ENCODE measurements at places on chromosomes 7 and 10. TPM values are rescaled to one million over a fixed set of nuclear protein-coding genes. Genes with fewer than 3 reads are reported as not detected.

- no peaks in the 10 kb centered on the region for H3K36me3 ChIP-seq
- no peak overlapping the region for H3K27ac ChIP-seq
- H3K4me3 ChIP-seq = no peak overlapping the region
- H3K27me3 ChIP-seq = no peaks in the 10 kb centered on the region
- no peaks in the 10 kb centered on the region for H3K4me1 ChIP-seq
- DNase-seq = no peak
These were observed 90.3 kb downstream of the TMEM168 start for GRCh38 chr7:112699725-112700513.

- no peak for DNase-seq
- H3K36me3 ChIP-seq = no peaks in the 10 kb centered on the region
- H3K27me3 ChIP-seq = no peaks in the 10 kb centered on the region
- H3K27ac ChIP-seq = peak overlapping the region; percentile 3
- no peak overlapping the region for H3K4me3 ChIP-seq
These were observed 4.6 kb upstream of the C10orf95 start for GRCh38 chr10:102455893-102456471.

- no peaks in the 10 kb centered on the region for H3K27me3 ChIP-seq
- no peak overlapping the region for H3K4me3 ChIP-seq
- H3K27ac ChIP-seq = no peak overlapping the region
- no peaks in the 10 kb centered on the region for H3K36me3 ChIP-seq
- no peak for DNase-seq
- H3K4me1 ChIP-seq = no peaks in the 10 kb centered on the region
These were observed 160.8 kb downstream of the VPS50 start for GRCh38 chr7:93392984-93393383.

GRCh38 chr10:84098667-84099066 is 40.6 kb upstream of the GHITM start:
- H3K36me3 ChIP-seq = no peaks in the 10 kb centered on the region
- no peaks in the 10 kb centered on the region for H3K27me3 ChIP-seq
- no peak overlapping the region for H3K27ac ChIP-seq
- H3K4me3 ChIP-seq = no peak overlapping the region
- no peaks in the 10 kb centered on the region for H3K4me1 ChIP-seq

DNA sequence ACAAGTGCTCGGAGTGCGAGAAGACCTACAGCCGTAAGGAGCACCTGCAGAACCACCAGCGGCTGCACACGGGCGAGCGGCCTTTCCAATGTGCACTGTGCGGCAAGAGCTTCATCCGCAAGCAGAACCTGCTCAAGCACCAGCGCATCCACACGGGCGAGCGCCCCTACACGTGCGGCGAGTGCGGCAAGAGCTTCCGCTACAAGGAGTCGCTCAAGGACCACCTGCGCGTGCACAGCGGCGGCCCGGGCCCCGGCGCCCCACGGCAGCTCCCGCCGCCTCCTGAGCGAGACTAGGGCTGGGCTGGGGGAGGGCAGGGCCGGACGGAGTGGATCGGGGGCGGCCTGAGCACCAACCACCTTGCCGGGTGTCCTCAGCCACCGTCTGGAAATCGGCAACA is 15.1 kb upstream of the ZNF212 start:
- no peak for DNase-seq
- H3K27ac ChIP-seq = no peak overlapping the region
- no peaks in the 10 kb centered on the region for H3K36me3 ChIP-seq
- no peak overlapping the region for H3K4me3 ChIP-seq

DNA sequence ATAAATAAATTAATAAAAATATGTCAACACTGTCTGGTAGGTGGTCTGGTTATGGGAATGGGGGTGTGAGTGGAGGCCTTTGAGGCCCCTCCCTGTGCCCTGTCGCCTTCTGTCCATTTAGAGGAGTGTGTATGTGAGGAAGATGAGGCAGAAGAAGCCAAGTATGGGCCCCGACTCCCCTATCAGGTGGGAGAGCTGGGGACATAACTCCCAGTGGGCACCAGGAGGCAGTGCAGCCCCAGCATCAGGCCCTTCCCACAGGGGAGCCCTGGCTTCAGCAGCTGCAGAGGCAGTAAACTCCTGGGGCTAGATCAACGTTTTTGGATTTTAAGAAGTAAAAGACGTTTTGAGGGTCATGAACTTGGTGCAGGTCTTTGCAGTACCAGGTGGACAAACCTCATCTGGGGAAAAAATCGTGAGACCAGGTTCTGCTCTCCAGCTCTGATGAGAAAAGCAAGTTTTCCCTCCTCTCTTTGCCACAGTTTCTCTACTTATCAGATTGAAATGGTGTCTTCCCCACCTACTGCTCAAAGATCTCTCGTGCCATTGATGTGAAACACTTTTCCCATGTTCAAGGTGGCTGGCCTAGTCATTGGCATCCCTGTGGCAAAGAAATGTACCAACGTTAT is 167.8 kb upstream of the EEPD1 start:
- no peaks in the 10 kb centered on the region for H3K27me3 ChIP-seq
- H3K36me3 ChIP-seq = no peaks in the 10 kb centered on the region
- H3K4me3 ChIP-seq = no peak overlapping the region
- H3K27ac ChIP-seq = no peak overlapping the region

- DNase-seq = no peak
- H3K4me3 ChIP-seq = no peak overlapping the region
- no peaks in the 10 kb centered on the region for H3K4me1 ChIP-seq
- no peaks in the 10 kb centered on the region for H3K27me3 ChIP-seq
- H3K36me3 ChIP-seq = no peaks in the 10 kb centered on the region
- H3K27ac ChIP-seq = no peak overlapping the region
These were observed 30.3 kb downstream of the PROSER2 start for GRCh38 chr10:11853468-11853867.

DNA sequence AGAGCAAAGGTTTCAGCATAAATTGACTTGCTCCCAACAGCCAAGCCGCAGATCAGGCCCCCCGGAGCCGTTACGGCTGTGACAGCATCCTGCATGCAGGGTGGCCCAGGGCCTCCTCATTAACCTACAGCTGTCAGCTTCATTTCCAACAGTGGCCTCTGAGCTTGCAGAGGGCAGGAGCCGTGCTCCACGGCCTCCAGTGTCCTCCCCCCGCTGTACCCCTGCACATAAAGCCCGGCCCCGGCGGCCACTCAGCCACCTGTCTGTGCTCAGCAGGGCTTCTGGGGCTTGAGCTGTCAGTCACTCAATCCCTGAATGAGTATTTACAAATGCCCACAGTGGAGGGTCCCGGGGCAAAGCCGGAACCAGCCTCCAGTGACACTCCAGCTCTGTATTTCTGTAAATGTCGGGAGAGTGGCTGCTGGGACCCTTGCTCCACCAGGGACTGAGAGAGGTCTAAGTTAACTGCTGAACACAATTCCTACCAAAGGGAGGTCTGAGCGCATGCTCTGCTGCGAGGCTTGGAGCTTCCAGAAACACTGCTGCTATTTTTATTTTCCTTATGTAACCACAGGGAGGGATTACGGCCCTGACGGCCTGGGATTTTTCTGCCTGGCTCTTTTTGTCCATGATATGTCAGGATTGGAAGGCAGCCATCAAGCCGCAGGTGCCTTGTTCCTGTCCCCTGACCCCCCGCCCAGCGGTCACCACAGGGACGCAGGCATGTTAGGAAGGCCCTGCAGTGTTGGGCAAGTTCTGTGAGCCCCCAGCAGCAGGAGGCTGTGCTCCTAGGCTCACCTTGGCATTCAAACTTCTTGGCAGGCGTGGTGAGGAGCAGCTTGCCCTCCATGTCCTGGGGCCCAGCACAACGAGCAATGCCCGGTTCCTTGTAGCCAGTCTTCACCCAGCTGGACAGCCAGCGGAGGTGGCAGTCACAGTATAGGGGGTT is 165.0 kb downstream of the SLIT1 start:
- H3K36me3 ChIP-seq = no peaks in the 10 kb centered on the region
- no peak overlapping the region for H3K4me3 ChIP-seq
- no peak for DNase-seq
- no peaks in the 10 kb centered on the region for H3K27me3 ChIP-seq
- H3K4me1 ChIP-seq = no peaks in the 10 kb centered on the region
- H3K27ac ChIP-seq = no peak overlapping the region

- H3K27ac ChIP-seq = no peak overlapping the region
- no peaks in the 10 kb centered on the region for H3K27me3 ChIP-seq
- H3K4me1 ChIP-seq = no peaks in the 10 kb centered on the region
- no peak for DNase-seq
- no peak overlapping the region for H3K4me3 ChIP-seq
These were observed 83.6 kb downstream of the FANK1 start for GRCh38 chr10:125979976-125980375.

DNA sequence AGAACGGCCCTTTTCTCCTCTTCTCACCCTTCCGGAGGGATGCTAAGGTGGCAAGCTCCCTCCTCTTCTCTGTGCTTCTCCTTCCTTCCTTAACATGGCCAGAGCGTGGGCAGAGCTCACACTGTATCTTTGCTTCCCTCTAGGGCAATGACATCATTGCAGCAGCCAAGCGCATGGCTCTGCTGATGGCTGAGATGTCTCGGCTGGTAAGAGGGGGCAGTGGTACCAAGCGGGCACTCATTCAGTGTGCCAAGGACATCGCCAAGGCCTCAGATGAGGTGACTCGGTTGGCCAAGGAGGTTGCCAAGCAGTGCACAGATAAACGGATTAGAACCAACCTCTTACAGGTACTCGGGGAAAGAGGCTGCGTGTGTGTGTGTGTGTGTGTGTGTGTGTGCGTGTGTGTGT is 36.6 kb downstream of the AP3M1 start:
- no peak overlapping the region for H3K27ac ChIP-seq
- peaks cover 87% of the 10 kb centered on the region for H3K36me3 ChIP-seq
- no peaks in the 10 kb centered on the region for H3K27me3 ChIP-seq
- DNase-seq = no peak

GRCh38 chr10:85922356-85923129 is 444.1 kb downstream of the GRID1 start:
- H3K27ac ChIP-seq = no peak overlapping the region
- no peak overlapping the region for H3K4me3 ChIP-seq
- H3K36me3 ChIP-seq = no peaks in the 10 kb centered on the region
- H3K27me3 ChIP-seq = no peaks in the 10 kb centered on the region
- no peaks in the 10 kb centered on the region for H3K4me1 ChIP-seq

- no peaks in the 10 kb centered on the region for H3K4me1 ChIP-seq
- no peaks in the 10 kb centered on the region for H3K36me3 ChIP-seq
- H3K4me3 ChIP-seq = no peak overlapping the region
- H3K27ac ChIP-seq = no peak overlapping the region
- H3K27me3 ChIP-seq = peaks cover 3% of the 10 kb centered on the region
These were observed 77.0 kb downstream of the AASS start for GRCh38 chr7:122067077-122067476.

DNA sequence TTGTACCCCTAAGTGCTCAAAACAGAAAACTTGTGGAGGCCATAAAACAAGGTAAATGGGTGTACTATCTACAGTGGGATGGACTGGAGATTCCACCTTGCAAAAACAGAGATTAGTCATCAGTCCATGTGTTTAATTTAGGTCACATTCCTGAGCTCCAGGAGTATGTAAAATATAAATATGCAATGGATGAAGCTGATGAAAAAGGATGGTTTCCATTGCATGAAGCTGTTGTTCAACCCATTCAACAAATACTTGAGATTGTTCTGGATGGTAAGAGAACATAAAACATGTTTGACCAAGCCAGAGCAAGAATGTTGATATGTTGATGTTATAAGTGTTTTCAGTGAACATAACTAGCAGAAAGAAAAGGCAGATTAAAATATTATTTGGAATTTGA is 14.6 kb downstream of the ASB15 start:
- no peaks in the 10 kb centered on the region for H3K4me1 ChIP-seq
- H3K4me3 ChIP-seq = no peak overlapping the region
- H3K36me3 ChIP-seq = no peaks in the 10 kb centered on the region

GRCh38 chr10:24988831-24989640 is 26.9 kb downstream of the ENKUR start:
- H3K27me3 ChIP-seq = no peaks in the 10 kb centered on the region
- H3K4me1 ChIP-seq = no peaks in the 10 kb centered on the region

TSPAN33 gene
- total RNA-seq = 3.6 TPM

EIF3B gene
- 189 TPM for total RNA-seq

SPDYE11 gene
- total RNA-seq = not detected

ATOH7 gene
- total RNA-seq = not detected

EIF5AL1 gene
- total RNA-seq = 0.15 TPM

MRLN gene
- total RNA-seq = not detected

ADCY1 gene
- total RNA-seq = not detected

TCERG1L gene
- 0.42 TPM for total RNA-seq
